ENCODE measurements at places on chromosomes 3 and 15. TPM values are rescaled to one million over a fixed set of nuclear protein-coding genes. Genes with fewer than 3 reads are reported as not detected.
A peak's percentile ranks its signal among the peaks of the same experiment; 100 is the strongest.

DNA sequence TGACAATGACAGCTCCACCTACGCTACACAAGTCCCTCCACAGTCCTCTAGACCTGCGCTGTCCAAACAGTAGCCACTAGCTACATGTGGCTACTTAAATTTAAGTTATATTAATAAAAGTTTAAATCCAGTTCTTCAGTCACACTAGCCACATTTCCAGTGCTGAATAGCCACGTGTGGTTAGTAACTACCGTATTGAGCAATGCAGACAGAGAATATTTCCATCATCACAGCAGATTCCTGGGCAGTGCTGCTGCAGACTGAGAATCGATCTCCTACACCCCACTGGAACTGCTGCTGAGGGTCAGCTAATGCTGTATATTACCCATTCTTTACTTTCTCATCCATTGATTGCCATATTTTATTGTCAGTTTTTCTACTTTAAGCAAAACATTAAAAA, 40.9 kb downstream of the HDC start:
- no peak for DNase-seq

GRCh38 chr15:92189166-92189565, 204.5 kb upstream of the ST8SIA2 start:
- DNase-seq: no peak

GRCh38 chr15:99029341-99030144, 22.0 kb upstream of the PGPEP1L start:
- DNase-seq: no peak

DNA sequence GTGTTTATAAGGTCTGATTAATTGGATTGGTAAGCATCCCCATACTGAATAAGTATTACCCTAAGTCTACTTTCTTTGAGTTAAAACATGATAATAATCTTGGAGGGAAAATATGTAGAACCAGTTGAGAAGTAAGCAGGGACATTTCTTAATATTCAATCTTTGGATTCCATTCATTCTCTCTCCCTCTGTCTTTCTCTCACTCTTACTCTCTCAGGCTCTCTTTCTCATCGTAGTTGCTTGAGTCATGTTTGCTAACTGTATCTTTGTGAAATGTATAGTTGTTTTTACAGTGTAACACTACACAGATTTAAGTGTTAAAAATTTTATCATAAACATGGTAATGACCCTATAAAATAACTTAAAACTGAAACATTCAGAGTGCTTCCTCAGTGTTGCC, 163.8 kb downstream of the RSRC1 start:
- no peak for DNase-seq

DNA sequence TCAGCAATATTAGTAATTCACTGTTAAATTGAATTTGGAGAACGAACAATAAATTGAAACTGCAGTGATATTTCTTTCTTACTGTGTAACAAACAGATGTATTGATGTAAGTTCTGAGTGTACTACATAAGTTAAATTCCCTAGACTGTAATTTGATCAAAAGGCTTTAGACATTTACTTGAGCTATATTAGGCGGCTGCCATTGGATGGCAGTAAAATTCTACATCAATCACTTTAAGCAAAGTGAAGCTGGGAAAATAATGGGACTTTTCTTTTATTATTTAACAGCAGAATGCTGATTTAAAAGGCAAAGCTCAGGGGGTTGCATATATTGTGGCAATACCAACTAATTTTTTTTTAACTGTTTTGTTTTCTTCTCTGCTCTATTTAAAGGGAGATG, 212.6 kb upstream of the PLSCR5 start:
- DNase-seq: no peak

- DNase-seq: no peak
Observed at GRCh38 chr15:51103330-51103729, 8.6 kb upstream of the TNFAIP8L3 start.

- DNase-seq: no peak
Observed at GRCh38 chr3:183635107-183635430, 354 bp upstream of the KLHL24 start.

- peak; percentile 52 for DNase-seq
Observed at GRCh38 chr3:182979674-182980191, 605 bp downstream of the DCUN1D1 start.

- DNase-seq: no peak
Observed at GRCh38 chr3:4994144-4994730, 15.0 kb downstream of the BHLHE40 start.

- DNase-seq: no peak
Observed at GRCh38 chr15:69530991-69531664, 78.5 kb downstream of the RPLP1 start.

- no peak for DNase-seq
Observed at GRCh38 chr3:188780193-188781147, 391.3 kb upstream of the TPRG1 start.

DNA sequence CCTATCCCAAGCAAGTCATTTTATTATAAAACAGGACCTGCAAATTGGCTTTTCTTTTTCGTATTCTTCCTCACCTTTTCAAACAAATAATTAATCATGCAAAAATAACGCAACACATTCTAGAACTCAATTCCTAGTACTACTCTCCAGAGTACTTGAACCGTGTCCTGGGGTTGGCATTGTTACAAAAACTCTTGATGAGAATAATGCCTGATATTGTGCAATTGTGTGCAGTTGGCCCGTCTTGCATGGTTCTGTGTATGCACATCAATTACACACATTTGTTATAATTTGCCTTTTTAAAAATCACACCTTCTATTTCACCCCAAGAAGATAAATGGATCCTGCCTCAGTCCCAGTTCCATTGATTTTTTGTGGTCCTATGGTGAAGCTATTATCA, 205.4 kb downstream of the EPHB1 start:
- no peak for DNase-seq

- no peak for DNase-seq
Observed at GRCh38 chr3:87478716-87479115, 202.3 kb upstream of the POU1F1 start.

GRCh38 chr3:26766031-26766430, 143.5 kb downstream of the LRRC3B start:
- DNase-seq: no peak

DNA sequence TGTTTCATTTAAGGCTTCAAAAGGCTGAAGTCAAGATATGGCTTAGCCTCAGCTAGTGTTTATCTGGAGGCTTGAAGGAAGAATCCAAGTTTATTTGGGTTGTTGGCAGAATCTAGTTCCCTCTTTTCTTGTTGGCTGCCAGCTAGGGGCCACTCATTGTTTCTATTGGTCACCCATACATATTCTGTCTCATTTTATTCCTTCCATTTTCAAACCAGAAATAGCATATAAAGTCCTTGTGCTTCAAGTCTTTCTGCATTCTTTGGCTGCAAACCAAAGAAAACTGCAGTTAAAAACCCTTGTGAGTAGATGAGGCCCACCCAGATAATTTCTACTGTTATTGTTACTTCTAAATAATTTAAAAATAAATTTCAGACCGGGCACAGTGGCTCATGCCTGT, 301.7 kb downstream of the OXSM start:
- no peak for DNase-seq

DNA sequence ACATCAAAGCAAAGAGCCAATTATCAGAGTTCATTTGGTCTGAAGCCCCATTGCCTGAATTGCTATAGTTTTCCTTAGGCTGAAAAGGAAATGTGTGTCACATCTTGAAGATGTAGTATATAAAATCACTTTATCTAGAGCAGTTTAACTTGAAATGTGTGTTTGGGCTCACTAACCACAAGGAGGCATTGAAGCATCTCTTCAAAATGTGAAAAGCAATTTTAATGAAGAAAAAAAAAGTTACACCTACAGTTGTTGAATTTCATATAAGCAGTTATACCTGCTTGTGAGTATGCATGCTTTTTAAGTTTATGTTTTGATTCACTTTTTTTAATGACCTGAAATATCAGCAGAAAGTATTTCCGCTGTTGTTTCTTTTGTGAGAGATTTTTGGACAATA, 129.3 kb downstream of the IQCH start:
- DNase-seq: no peak

- no peak for DNase-seq
Observed at GRCh38 chr3:50318615-50319014, 3.9 kb downstream of the HYAL2 start.

GRCh38 chr3:108300103-108300849, 3.9 kb downstream of the HHLA2 start:
- DNase-seq: no peak

DNA sequence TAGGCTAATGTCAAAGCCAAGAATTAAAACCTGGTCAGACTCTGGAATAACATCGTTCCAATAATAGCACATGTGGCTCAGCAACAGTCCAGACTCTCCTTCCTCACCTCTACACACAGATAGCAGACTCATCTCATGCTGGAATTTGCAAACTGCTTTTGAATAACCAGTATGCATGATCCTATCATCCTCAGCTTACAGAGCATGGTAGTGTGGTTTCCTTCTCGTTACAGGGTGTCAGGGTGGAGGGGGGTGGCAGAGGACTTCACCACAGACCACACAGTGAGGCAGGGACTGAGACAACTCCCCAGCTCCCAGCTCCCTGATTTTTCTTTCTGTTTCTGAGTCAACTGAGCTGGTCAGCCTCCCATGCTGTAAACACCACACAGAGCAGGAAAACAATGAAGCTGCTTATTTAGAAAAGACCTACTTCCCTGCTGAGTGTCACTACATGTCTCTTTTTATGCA, 101.6 kb downstream of the RPL22L1 start:
- DNase-seq: no peak

DNA sequence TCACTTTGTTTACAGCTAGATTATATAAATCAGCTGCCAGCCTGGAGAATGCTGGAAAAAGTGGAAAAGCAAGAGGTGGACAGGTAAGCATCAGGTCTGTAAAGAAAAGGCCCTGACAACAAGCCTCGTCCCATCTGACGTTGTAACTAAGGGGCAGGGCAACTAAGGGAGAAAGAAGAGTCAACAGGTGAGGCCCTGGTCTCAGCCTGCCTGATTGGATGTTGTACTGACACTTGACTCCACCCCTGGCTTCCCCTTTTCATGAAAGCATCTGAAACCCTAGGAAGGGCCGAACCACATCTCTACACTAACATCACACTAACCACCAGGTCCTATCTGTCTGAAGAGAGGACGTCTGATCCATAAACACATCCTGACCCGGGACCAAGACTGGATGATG, 357.6 kb upstream of the CFAP20DC start:
- DNase-seq: no peak

DNA sequence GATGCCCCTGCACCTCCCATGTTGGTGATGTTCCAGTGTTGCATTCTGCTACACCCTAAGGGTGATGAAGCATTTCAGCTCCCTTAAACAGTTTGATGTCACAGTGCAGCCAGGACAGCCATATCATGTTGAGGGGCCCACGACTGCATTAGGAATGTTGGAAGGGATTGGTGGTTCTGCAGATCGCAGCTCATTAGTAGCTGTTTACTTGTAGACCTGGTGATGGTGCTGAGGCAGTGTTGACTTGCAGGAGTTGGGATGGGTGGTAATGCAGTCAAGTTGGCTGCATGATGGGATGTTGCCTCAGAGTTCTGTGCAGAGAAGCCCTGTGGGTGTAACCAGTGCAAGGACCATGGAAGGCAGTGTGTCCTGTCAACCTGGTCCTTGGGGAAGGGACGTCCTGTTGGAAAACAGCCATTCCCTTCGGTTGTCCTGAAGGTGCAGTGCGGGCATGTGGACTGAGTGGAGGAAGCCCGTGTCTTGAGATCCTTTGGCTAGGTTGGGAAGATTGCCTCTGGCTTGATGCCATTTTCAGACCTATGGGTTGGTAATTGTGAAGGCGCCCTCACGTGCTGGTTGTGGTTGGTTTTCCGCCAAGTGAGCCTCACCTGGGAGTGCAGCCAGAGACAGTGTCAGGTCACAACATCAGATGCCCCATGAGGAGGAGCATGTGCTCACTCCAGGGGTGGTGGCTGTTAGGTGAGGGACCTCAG, 100.7 kb downstream of the SNRPN start:
- no peak for DNase-seq

GRCh38 chr3:160343132-160343531, 55.9 kb downstream of the IFT80 start:
- no peak for DNase-seq

GRCh38 chr15:52113708-52114107, 1.1 kb upstream of the BCL2L10 start:
- DNase-seq: no peak

- DNase-seq: no peak
Observed at GRCh38 chr3:151976211-151977050, 103.0 kb downstream of the SUCNR1 start.

GRCh38 chr3:119245778-119246177, 5.1 kb upstream of the B4GALT4 start:
- DNase-seq: no peak

DNA sequence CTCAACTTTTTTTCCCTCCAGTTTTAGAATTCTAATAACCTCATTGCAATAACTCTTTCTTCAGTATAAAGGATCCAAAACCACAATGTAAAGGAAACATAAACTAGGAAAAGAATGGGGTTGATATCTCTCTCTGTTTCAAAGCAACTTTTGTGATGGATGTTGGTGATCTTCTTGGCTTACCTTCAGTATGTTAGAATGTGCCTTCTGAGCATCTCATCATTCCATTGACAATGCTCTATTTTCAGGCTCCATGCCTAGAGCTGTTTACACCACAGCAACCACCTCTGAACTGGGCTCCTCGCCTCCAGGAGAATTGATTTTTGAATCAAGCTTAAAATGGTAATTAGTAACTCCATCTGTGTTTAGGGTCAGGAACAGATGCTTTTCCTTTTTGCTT, 6.6 kb downstream of the NLGN1 start:
- no peak for DNase-seq

DNA sequence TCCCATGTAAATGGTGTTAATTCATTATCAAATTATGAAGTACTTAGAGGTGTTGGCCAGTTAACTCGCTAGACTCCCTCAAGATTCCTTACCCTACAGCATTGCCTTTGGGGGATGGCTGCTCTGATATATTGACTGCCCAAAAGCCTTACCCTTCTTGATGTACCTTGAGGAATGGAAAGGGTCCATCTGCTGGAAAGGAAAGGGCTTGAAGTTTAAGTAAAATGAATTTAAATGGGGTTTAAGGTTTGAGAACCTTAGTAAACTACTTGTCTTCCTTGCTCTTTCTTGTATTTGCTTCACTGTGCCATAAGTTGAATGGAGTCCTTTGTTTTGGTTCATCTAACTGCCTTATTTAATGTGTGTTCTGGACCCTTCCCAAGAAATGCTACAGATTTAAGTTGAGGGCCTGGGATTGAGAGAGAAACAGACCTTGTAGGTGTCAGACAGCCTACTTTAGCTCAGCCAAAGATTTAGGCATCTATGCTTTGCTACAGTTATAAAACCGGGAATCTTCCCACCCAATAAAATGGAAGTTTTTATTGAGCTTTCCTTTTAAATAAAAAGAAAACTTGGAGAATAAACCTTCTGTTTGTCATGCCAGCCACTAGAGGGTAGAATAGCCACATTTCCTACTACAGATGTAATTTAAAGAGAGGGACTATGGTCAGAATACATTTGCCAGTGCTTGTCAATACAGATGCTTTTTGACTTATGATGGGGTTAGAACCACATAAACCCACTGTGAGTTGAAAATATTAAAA, 25.3 kb downstream of the CMSS1 start:
- no peak for DNase-seq

- no peak for DNase-seq
Observed at GRCh38 chr3:39752019-39752637, 57.3 kb upstream of the MYRIP start.

ALPK3 gene
- 6.8 TPM for total RNA-seq

P2RY14 gene
- total RNA-seq: not detected

CHL1 gene
- 35.5 TPM for total RNA-seq

PPP1R14D gene
- total RNA-seq: not detected

INSYN1 gene
- 86.6 TPM for total RNA-seq

SKOR1 gene
- total RNA-seq: 4.0 TPM

TF gene
- total RNA-seq: 2.3 TPM

ZNF619 gene
- 7.2 TPM for total RNA-seq

LYZL4 gene
- not detected for total RNA-seq

THBS1 gene
- 0.83 TPM for total RNA-seq

GREM1 gene
- not detected for total RNA-seq

C3orf20 gene
- total RNA-seq: not detected

RLBP1 gene
- not detected for total RNA-seq

LMOD3 gene
- not detected for total RNA-seq

All from glutamatergic neuron (in vitro differentiated cells).